ENCODE measurements at places on chromosomes 1 and 21. TPM values are rescaled to one million over a fixed set of nuclear protein-coding genes. Genes with fewer than 3 reads are reported as not detected.

Gene RCSD1
- total RNA-seq = 15.4 TPM

Gene OR2T35
- not detected for total RNA-seq

Gene HPCA
- not detected for total RNA-seq

Gene MSH4
- total RNA-seq = 0.28 TPM

Gene INAVA
- total RNA-seq = 0.13 TPM

Gene CHRM3
- 0.46 TPM for total RNA-seq

Gene PDE9A
- 0.90 TPM for total RNA-seq

Gene HES3
- total RNA-seq = not detected

Gene TNFSF18
- total RNA-seq = not detected

- no peak for DNase-seq
Observed at GRCh38 chr1:48771561-48771960, 5.1 kb downstream of the BEND5 start.

GRCh38 chr1:230421481-230421880, 4.7 kb downstream of the PGBD5 start:
- DNase-seq = no peak

DNA sequence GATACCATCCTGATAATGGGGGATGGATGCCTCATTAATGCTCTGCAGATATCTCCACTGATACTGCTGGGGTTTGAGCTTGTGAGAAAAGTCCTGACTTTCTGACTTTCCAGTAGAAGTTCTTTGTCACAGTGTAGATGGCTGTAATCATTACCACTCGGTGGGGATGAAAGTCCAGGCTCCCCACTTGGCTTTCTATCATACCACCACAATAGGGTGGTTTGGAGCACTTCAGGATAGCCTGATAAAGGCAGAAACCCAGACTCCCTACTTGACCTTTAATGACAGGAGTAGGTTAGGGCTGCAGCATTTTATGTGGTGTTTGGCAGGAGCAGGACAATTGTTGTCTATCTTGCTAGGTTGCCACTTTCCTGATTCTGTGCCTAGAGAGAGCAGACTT, 294.1 kb downstream of the BRINP3 start:
- no peak for DNase-seq

GRCh38 chr1:32754317-32755097, 51.9 kb upstream of the SYNC start:
- DNase-seq = peak; percentile 54

GRCh38 chr1:205298191-205298994, 23.2 kb downstream of the NUAK2 start:
- DNase-seq = no peak

GRCh38 chr1:181577475-181577874, 94.2 kb downstream of the CACNA1E start:
- DNase-seq = no peak

DNA sequence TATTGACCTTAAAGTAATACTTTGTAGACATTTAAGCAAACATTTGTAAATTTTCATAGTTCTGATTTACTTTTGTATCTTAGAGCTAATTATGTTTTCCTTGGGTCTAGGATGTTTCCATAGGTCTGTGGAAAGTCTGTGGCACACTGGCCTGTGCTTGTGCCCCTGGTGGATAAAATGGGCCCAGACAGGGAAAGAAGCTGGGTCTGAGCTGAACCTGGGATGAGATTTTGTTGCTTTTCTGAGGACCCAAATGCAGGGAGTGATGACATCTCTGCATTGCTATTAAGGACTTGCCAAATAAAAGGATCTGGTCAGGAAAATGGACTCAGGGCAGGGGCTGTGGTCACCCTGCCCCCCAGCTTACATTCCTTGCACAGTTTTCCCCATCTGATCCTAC, 41.8 kb downstream of the C1orf21 start:
- DNase-seq = no peak

DNA sequence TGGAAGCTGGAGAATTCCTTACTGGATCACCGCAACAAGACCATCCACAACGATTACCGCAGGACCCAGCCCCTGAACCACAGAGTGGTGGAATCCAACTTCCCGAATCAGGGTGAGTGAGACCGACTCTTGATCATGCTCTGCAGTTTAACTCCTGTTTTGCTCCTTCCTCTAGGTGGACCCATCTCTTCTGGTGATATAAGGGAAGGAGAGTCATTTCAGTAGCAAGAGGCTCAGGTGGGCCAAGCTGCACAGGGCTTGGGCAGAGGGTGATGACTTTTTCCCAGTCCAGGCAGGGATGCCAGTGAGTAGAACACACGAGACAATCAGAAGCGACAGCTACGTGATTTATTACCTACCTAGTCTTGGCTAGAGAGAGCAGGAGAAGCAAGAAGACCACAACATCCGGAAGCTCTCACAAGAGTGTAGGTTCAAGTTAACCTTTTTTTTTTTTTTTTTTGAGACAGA, 25.2 kb downstream of the CA6 start:
- no peak for DNase-seq

DNA sequence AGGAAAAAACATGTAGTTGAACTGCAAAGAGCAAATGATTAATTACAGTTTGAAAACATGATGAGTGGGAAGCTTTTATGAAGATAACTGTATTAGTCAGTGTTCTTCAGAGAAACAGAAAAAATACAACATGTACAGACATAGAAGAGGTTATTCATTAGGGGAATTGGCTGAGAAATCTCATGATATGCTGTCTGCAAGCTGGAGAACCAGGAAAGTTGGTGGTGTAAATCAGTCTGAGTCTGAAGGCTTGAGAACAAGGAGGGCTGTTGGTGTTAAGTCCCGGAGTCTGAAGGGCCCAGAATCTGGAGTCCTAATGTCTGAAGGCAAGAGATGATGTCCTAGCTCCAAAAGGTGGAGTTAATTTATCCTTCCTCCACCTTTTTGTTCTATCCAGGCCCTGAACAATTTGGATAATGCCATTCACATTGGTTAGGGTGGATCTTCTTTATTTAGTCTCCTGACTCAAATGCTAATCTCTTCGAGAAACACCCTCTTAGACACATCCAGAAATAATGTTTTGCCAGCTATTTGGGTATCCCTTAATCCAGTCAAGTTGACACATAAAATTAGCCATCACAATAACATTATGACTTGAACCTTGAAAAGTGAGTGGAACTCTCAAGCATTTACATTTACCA, 672.9 kb upstream of the PTBP2 start:
- DNase-seq = no peak

GRCh38 chr1:240621249-240621648, 9.3 kb upstream of the GREM2 start:
- no peak for DNase-seq

DNA sequence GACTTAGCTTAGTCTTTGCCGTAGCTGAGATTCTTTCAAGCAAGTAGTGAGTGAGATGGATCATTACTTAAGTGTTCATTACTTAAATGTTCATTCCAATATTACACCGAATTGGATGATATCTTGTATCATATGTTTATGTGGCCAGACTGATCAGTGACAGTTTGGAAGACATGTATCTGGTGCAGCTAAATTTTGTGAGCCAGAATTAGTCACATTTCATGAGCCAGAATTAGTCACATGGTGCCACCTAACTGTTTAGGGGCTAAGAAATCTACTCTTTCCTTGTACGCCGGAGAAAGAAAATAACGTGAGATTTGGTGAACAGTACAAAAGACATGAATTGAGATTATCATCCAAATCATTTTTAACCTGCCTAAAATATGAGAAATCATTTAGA, 355.6 kb downstream of the USP25 start:
- DNase-seq = no peak

- no peak for DNase-seq
Observed at GRCh38 chr1:159913451-159914192, 11.7 kb downstream of the TAGLN2 start.

DNA sequence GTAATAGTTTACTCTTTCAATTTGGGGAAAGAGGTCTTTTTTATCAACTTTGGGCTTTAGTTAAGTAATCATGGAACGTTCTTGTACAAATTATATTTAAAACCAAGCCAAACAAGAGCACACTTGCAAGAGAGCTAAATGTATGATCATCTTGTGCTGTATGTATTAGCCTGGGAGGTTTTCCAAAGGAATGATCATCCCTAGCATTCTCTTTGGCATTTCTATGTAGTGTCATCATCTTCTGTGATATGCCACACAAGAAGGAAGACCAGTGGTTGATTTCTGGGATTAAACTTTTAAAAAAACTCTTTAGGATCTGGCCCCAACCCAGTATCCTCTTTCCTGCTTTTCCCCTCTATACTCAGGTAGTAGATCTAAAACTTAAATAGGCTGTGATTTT, 38.4 kb upstream of the KCNQ4 start:
- DNase-seq = no peak

GRCh38 chr1:199982606-199983005, 44.9 kb upstream of the NR5A2 start:
- no peak for DNase-seq

- DNase-seq = no peak
Observed at GRCh38 chr1:31373056-31373896, at the start of gene FABP3. Gene FABP3, minus strand, starts transcription at chr1:31373076. Its CDS starts 62 bp downstream, at chr1:31373014.

Measured in activated T-cell treated with anti-CD3 and anti-CD28 coated beads, Interleukin-2, amount 50 U/mL, for 4 hours (primary cell).